ENCODE measurements at places on chromosomes 2 and 18. TPM values are rescaled to one million over a fixed set of nuclear protein-coding genes. Genes with fewer than 3 reads are reported as not detected.

AGBL5 gene
- polyA plus RNA-seq, result 54.9 TPM

IL18RAP gene
- 1.6 TPM for polyA plus RNA-seq

CD28 gene
- 3.2 TPM for polyA plus RNA-seq

SERPINB12 gene
- not detected for polyA plus RNA-seq

GRB14 gene
- 44.7 TPM for polyA plus RNA-seq

PTPRM gene
- 105 TPM for polyA plus RNA-seq

IL18R1 gene
- 2.2 TPM for polyA plus RNA-seq

DYNC2LI1 gene
- 101 TPM for polyA plus RNA-seq

REG3G gene
- polyA plus RNA-seq, result not detected

GBX2 gene
- not detected for polyA plus RNA-seq

BCL11A gene
- polyA plus RNA-seq, result 29.9 TPM

ANAPC1 gene
- 40.3 TPM for polyA plus RNA-seq

GALNT5 gene
- polyA plus RNA-seq, result 7.1 TPM

HOXD4 gene
- 0.99 TPM for polyA plus RNA-seq

TRIM43 gene
- polyA plus RNA-seq, result not detected

ANKRD62 gene
- not detected for polyA plus RNA-seq

ACVR1 gene
- 30.6 TPM for polyA plus RNA-seq

TUBB8B gene
- polyA plus RNA-seq, result not detected

HOXD13 gene
- not detected for polyA plus RNA-seq

NEU2 gene
- not detected for polyA plus RNA-seq

CCDC102B gene
- 20.7 TPM for polyA plus RNA-seq

MYO5B gene
- polyA plus RNA-seq, result 13.3 TPM

AGXT gene
- polyA plus RNA-seq, result 0.54 TPM

RTP5 gene
- polyA plus RNA-seq, result not detected
